ENCODE measurements at places on chromosomes 6 and 20. TPM values are rescaled to one million over a fixed set of nuclear protein-coding genes. Genes with fewer than 3 reads are reported as not detected.

The SLC16A10 gene
- total RNA-seq, result 31.2 TPM

DNA sequence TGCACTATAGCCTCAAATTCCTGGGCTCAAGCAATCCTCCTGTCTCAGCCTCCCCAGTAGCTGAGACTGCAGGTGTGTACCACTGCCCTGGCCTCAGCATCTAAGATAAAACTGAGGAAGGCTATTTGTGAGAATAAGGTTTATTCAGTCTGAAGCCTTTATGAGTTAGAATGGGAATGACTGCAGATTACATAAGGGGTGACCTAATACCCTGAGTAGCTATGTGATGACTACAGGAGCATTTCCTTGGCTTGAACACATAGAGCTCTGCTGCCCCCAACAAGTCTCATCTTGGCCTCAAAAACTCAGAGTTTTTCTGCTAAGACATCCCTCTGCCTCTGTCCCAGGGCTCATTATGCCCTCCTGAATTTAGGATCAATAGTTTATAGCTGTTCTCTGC is 7.6 kb downstream of the GSS start:
- no peak for DNase-seq
- H3K36me3 ChIP-seq, result peaks cover 29% of the 10 kb centered on the region
- no peaks in the 10 kb centered on the region for H3K27me3 ChIP-seq
- no peak overlapping the region for H3K27ac ChIP-seq

The TREML2 gene
- total RNA-seq, result not detected

DNA sequence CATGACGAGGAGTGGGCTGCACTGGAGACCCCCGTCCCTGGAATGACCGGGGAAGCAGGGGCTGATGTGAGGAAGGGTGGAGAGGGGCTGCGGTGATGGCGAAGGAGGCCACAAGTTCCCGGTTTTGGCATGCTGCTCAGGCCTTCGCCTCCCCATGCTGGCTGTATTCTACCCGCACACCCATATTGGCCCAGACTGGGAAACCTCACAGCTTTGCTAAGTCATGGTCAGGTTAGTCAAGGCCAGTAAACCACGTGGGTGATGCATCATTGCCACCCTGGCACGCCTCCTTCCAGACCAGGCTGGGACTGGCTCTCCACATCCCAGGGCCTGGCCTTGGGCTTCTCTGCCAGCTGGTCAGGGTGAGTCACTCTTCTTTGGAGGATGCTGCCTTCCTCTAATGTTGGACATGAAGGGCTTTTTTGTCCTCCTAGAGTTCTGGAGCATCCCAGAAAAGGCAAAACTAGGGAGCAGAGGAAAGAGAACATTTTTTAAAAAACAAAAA is 53.8 kb downstream of the PCNA start:
- no peak overlapping the region for H3K4me3 ChIP-seq
- no peaks in the 10 kb centered on the region for H3K4me1 ChIP-seq
- H3K36me3 ChIP-seq, result no peaks in the 10 kb centered on the region
- H3K27ac ChIP-seq, result no peak overlapping the region
- H3K27me3 ChIP-seq, result 0 out of 2 replicates have a peak, but pooled peaks cover 3% of the 10 kb centered on the region
- DNase-seq, result peak; percentile 49

The TP53TG5 gene
- not detected for total RNA-seq

GRCh38 chr6:147132889-147133288 is 71.3 kb upstream of the STXBP5 start:
- no peak overlapping the region for H3K4me3 ChIP-seq
- no peak overlapping the region for H3K27ac ChIP-seq
- peaks cover 7% of the 10 kb centered on the region for H3K4me1 ChIP-seq
- no peaks in the 10 kb centered on the region for H3K36me3 ChIP-seq
- no peaks in the 10 kb centered on the region for H3K27me3 ChIP-seq

DNA sequence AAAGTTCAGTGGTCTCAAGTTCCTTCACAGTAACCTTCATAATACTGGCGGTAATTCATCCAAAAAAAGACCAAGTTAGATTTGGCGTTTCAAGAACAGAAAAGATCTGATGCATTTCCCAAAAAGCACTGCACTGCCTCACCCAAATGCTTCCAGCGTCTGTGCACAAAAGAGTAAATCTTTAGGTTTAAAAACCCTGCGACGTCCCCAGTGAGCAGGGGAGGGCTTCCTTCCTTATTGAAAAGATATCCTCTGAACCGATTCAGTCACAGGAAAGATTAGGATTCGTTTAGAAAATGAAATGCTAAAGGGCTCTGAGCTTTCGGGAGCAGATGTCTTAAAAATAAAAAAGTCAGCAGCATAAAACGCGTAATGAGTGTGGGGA is 654 bp downstream of the TBC1D7 start:
- H3K27ac ChIP-seq, result peak overlapping the region; percentile 70
- H3K4me1 ChIP-seq, result peaks cover 4% of the 10 kb centered on the region
- H3K4me3 ChIP-seq, result peak overlapping the region; percentile 79
- H3K36me3 ChIP-seq, result 0 out of 2 replicates have a peak, but pooled peaks cover 2% of the 10 kb centered on the region
